Nephron progenitor cell (in vitro differentiated cells): ENCODE measurements at places on chromosomes 1 and 21.

GRCh38 chr21:28229814-28230213 is 762.9 kb downstream of the LTN1 start:
- peaks cover 4% of the 10 kb centered on the region for H3K27me3 ChIP-seq
- H3K4me1 ChIP-seq = no peaks in the 10 kb centered on the region
- H3K4me3 ChIP-seq = no peak overlapping the region
- H3K27ac ChIP-seq = no peak overlapping the region
- DNase-seq = no peak
- H3K36me3 ChIP-seq = no peaks in the 10 kb centered on the region

DNA sequence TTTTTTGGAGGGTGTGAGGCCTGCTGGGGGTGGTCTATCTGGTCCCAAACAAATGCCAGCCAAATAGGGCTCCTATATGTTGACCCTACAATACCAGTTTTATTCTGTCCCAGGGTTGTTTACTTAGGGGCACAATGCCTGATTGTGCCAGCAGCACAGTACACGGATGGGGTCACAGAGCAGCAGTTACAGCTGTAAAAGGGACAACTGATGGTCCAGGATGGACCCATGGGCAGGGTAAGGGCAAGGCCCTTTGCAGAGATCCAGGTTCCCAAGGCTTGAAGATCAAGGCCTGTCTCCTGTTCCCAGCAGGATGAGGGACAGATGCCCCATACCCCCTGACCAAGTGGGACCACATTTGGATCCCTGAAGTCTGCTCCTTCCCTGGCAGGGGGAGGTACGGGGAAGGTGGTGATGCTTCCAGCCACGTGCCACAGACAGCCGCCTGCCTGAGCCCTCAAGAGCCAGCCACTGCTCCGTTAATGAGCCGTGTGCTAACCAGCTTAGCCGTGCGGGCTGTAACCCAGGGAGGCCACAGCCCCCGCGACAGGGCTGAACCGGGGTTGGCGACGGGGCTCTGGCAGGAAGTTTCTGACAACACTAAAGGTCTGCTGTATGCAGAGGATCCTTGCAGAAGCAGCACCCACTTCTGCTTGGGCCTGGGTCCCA is 18.2 kb downstream of the SLC6A9 start:
- H3K36me3 ChIP-seq = peaks cover 10% of the 10 kb centered on the region
- peaks cover 32% of the 10 kb centered on the region for H3K4me1 ChIP-seq
- no peak for DNase-seq
- H3K27ac ChIP-seq = no peak overlapping the region
- no peaks in the 10 kb centered on the region for H3K27me3 ChIP-seq

DNA sequence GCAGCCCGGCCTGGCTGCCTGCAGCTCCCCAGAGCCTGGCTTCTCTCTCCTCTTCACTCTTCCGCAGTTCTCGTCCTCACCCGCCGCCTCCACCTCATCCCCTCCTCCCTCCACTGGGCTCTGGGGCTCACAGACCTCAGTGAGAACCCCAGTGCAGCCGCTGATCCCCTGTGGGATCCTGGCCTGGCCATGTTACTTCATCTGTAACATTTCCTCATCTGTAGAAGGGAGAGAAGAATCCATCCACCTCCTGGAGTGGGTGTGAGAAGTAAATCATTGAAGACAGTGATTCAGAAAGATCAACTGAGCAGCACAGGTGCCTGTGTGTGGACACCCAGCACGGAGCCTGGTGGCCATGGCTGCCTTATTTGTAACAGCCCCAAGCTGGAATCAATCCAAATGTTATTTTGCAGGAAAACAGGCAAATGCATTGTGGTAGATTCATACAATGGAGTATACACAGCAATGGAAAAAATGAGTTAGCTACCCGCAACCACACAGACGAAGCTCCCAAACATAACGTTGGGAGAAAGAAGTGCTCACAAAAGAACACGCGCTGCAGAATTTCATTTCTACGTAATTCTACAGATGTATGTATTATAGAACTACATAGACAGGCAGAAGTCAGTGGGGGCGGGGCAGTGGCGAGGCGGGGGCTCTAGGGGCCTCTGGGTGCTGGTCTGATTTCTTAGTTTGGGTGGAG is 8.7 kb downstream of the LAPTM5 start:
- H3K27ac ChIP-seq = peak overlapping the region; percentile 95
- no peak overlapping the region for H3K4me3 ChIP-seq
- H3K27me3 ChIP-seq = peaks cover 6% of the 10 kb centered on the region
- H3K4me1 ChIP-seq = peaks cover 70% of the 10 kb centered on the region
- no peak for DNase-seq

DNA sequence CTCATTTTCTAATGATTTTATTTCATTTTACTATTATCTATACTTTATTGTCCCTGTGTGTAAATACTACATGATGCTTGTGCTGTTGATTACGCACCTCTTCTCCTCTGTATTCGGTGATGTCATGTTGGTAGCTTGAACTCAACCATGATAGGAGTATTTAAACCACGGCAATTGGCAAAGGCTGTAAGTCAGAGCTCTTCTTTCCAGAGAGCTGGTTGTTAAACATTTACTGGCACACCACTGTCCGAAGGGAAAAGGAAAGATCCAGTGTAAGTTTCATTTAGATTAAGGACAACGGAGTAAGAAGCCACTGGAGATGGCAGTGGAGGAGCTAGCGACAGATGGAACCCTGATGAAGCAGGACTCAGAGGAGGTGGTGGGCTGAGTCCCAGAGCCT is 93.4 kb upstream of the KCNE2 start:
- no peak for DNase-seq
- H3K36me3 ChIP-seq = no peaks in the 10 kb centered on the region

DNA sequence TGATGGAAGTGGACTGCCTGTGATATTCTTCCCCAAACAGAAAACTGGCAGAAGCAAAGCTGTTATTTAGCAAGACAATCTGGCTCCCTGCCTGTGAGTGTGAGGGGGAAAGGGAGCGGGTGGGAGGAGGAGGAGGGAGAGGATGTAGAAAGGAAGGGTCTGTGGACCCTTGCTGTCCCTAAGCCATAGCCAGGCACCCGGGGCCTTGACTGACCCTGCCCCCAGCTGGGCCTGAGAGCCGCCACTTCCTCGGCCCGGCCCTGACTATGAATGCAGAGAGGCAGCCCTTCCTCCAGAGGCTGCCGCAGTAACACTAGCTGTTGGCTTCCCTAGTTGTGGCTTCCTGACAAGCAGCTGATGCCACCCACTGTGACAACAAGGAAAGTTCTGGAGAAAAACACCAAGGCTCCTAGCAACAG is 13.9 kb downstream of the PLA2G2F start:
- H3K27ac ChIP-seq = no peak overlapping the region
- H3K27me3 ChIP-seq = peaks cover 8% of the 10 kb centered on the region
- peaks cover 22% of the 10 kb centered on the region for H3K4me1 ChIP-seq
- H3K4me3 ChIP-seq = no peak overlapping the region
